ENCODE measurements at places on chromosomes 16 and 17.

GRCh38 chr16:79758615-79759346, 158.2 kb upstream of the MAF start:
- no peak overlapping the region for H3K4me3 ChIP-seq
- no peaks in the 10 kb centered on the region for H3K4me1 ChIP-seq
- H3K36me3 ChIP-seq: no peaks in the 10 kb centered on the region
- DNase-seq: no peak
- H3K27ac ChIP-seq: no peak overlapping the region

DNA sequence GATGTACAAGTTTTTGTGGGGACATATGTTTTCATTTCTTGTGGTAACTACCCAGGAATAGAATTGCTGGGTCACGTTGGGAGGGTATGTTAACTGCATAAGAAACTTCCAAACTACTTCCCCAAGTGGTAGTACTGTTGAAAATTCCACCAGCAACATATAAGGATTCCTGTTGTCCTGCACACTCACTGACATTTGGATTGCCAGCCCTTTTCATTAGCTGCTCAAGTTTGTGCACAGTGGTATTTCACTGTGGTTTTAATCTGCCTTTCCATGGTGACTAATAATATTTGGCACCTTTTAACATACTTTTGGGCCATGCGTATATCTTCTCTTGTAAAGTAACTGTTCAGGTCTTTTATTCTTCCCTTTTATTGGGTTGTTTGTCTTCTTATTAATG, 103.3 kb downstream of the GNAO1 start:
- no peaks in the 10 kb centered on the region for H3K36me3 ChIP-seq
- no peak for DNase-seq
- peaks cover 27% of the 10 kb centered on the region for H3K4me1 ChIP-seq

DNA sequence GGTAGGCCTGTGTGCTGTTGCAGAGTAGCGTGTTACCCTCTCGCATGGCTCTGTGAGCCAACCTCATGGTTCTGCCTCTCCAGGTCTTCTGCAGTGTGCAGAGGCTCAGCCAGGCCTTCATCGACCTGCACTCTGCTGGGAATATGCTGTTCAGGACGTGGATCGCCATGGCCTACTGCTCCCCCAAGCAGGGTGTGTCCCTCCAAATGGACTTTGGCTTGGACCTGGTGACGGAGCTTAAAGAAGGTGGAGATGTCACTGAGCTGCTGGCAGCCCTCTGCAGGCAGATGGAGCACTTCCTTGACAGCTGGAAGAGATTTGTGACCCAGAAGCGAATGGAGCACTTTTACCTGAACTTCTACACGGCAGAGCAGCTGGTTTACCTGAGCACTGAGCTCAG, 75.8 kb upstream of the ENDOV start:
- H3K4me1 ChIP-seq: no peaks in the 10 kb centered on the region
- DNase-seq: no peak
- H3K27me3 ChIP-seq: no peaks in the 10 kb centered on the region
- H3K4me3 ChIP-seq: peak overlapping the region; percentile 63
- H3K36me3 ChIP-seq: peaks cover 32% of the 10 kb centered on the region

DNA sequence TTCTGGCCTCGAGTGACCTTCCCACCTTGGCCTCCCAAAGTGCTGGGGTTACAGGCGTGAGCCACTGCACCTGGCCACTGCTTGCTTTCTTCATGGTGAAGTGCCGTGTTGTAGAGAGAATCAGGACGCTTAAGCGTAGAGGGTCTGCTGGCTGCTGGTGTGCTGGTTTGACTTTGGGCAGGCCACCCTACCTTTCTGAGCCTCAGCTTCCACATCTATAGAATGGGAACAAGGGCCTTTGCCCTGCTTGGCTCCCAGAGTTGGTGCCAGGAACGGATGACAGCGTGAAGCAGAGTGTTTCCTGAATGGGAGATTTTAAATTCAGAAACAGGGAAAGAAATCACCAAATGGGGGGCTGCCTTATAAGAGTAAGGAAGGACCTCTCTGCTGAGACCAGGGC, 60.9 kb downstream of the NKD1 start:
- H3K27me3 ChIP-seq: no peaks in the 10 kb centered on the region
- no peak overlapping the region for H3K27ac ChIP-seq
- no peak for DNase-seq

- peak overlapping the region; percentile 99 for H3K27ac ChIP-seq
- peaks cover 37% of the 10 kb centered on the region for H3K36me3 ChIP-seq
- H3K4me1 ChIP-seq: peaks cover 23% of the 10 kb centered on the region
- peak overlapping the region; percentile 42 for H3K4me3 ChIP-seq
- DNase-seq: no peak
- H3K27me3 ChIP-seq: no peaks in the 10 kb centered on the region
These were observed 4.4 kb downstream of the ZNF48 start for GRCh38 chr16:30399435-30400186.

- peaks cover 4% of the 10 kb centered on the region for H3K4me1 ChIP-seq
- H3K4me3 ChIP-seq: no peak overlapping the region
- peaks cover under 1% of the 10 kb centered on the region for H3K36me3 ChIP-seq
- DNase-seq: no peak
These were observed 7.3 kb downstream of the SYCE1L start for GRCh38 chr16:77206533-77206932.

GRCh38 chr16:3938843-3939624, 58.5 kb upstream of the CREBBP start:
- H3K27ac ChIP-seq: no peak overlapping the region
- H3K4me1 ChIP-seq: peaks cover 5% of the 10 kb centered on the region
- H3K27me3 ChIP-seq: peaks cover 3% of the 10 kb centered on the region

DNA sequence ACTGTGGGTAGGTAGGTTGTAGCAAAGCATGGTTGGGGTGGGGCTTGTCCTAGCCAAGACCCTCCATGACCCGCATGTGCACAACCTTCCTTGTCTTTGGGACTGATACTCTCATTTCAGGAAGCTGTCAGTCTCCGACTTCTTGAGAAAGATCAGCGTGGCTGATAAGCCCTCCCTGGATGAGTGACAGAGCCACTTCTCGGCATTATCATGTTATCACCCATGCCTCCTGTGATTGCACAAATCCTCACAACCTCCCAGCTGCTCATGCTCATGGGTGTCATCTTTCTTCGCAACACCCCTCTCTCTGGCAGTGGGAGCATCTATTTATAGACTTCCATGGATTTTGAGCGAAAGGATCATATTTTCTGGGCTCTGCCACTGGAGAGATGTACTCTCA, 314.2 kb downstream of the FOXL1 start:
- H3K4me1 ChIP-seq: peaks cover 7% of the 10 kb centered on the region
- peaks cover 11% of the 10 kb centered on the region for H3K27me3 ChIP-seq
- H3K36me3 ChIP-seq: no peaks in the 10 kb centered on the region
- no peak overlapping the region for H3K27ac ChIP-seq
- H3K4me3 ChIP-seq: no peak overlapping the region

- no peaks in the 10 kb centered on the region for H3K27me3 ChIP-seq
- H3K4me3 ChIP-seq: no peak overlapping the region
- DNase-seq: peak; percentile 46
- H3K4me1 ChIP-seq: no peaks in the 10 kb centered on the region
- H3K36me3 ChIP-seq: no peaks in the 10 kb centered on the region
These were observed 7.5 kb upstream of the TMEM170A start for GRCh38 chr16:75471723-75472633.

GRCh38 chr16:55033225-55034156, 102.8 kb downstream of the IRX5 start:
- DNase-seq: no peak
- no peaks in the 10 kb centered on the region for H3K4me1 ChIP-seq
- no peak overlapping the region for H3K27ac ChIP-seq
- H3K36me3 ChIP-seq: no peaks in the 10 kb centered on the region
- no peak overlapping the region for H3K4me3 ChIP-seq

DNA sequence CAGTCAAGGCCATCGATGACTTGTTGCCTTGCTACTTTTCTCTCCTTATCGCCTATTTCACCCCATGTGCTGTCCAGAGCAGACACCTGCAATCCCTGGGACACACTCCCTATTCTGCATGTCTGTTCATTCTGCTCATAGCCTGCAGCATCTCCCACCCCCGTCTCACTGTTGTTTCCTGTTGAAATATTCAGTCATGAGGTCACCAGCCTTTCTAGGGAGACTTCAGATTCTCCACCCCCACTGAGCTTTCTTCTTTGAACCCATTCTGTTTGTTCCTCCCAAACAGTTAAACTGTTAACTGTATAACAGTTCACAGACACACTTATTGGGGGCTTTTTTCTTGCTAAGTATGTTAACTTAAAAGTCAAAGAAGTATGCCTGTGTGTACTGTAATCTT, 94.4 kb downstream of the AATF start:
- DNase-seq: no peak
- H3K4me1 ChIP-seq: peaks cover 30% of the 10 kb centered on the region
- no peaks in the 10 kb centered on the region for H3K27me3 ChIP-seq
- H3K36me3 ChIP-seq: no peaks in the 10 kb centered on the region
- no peak overlapping the region for H3K27ac ChIP-seq
- H3K4me3 ChIP-seq: no peak overlapping the region

GRCh38 chr16:47643323-47644000, 182.3 kb downstream of the PHKB start:
- H3K36me3 ChIP-seq: peaks cover 2% of the 10 kb centered on the region
- no peak overlapping the region for H3K4me3 ChIP-seq
- DNase-seq: no peak
- H3K27ac ChIP-seq: no peak overlapping the region
- H3K4me1 ChIP-seq: no peaks in the 10 kb centered on the region

DNA sequence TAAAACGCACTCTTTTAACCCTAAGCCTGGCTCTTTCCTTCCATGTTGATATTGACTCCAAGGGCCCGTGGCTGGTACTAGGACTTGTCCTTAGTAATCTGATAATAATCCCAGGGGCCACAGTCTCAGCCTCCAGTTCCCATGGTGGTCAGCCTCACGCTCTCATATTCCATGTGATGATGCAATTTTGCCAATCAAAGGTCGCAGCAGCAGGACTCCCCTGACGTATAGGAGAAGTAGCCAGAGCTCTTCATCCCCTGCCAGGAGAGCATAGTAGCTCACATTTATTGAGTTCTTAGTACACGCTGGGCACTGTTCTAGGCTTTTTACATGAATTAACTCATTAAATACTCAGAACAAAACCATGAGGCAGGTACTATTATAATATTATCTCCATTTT, 42.4 kb downstream of the CD300LF start:
- no peaks in the 10 kb centered on the region for H3K4me1 ChIP-seq
- peaks cover 3% of the 10 kb centered on the region for H3K27me3 ChIP-seq
- H3K4me3 ChIP-seq: no peak overlapping the region
- H3K36me3 ChIP-seq: no peaks in the 10 kb centered on the region
- no peak overlapping the region for H3K27ac ChIP-seq

- no peak overlapping the region for H3K27ac ChIP-seq
- no peak for DNase-seq
- H3K4me3 ChIP-seq: no peak overlapping the region
- no peaks in the 10 kb centered on the region for H3K27me3 ChIP-seq
These were observed 157.7 kb downstream of the CCDC182 start for GRCh38 chr17:57587193-57587969.

DNA sequence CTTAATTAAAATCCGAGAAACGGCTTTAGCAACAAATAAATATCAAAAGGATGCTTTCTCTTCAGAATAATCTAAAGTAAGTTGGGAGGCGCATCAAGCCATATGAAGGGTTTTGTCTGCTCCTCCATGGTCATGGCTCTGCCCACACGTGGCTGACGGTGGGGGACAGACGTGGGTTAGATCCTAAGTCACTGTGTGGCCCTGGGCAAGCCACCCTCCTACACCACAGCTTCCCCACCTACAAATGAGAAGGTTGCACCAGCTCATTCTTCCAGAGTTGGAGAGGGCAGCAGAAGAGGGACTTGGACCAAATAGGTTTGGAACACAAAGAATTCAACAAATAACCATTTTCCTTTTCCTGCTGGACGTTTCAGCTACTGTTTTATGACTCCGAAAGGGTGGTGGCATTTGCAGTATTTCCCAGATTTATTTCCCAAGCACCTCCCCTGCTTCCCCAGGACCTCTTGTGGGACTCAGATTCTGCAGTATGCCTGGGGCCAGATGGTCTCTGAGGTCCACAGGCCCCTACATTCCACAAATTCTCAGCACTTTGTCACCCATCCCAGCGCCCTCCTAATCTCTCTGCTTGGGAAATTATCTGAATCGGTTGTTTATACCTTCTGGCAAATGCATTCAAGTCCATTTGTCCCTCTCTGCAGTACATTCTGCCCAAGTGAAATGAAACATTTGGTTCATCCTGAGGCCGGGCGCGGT, 17.8 kb downstream of the LRRC75A start:
- peak overlapping the region; percentile 9 for H3K27ac ChIP-seq
- H3K4me1 ChIP-seq: peaks cover 4% of the 10 kb centered on the region
- no peak overlapping the region for H3K4me3 ChIP-seq
- H3K27me3 ChIP-seq: no peaks in the 10 kb centered on the region
- DNase-seq: no peak
- H3K36me3 ChIP-seq: peaks cover 2% of the 10 kb centered on the region

- H3K4me1 ChIP-seq: no peaks in the 10 kb centered on the region
- H3K4me3 ChIP-seq: no peak overlapping the region
- H3K27ac ChIP-seq: no peak overlapping the region
- H3K27me3 ChIP-seq: no peaks in the 10 kb centered on the region
- DNase-seq: no peak
These were observed 72.9 kb upstream of the SMIM36 start for GRCh38 chr17:55584055-55584685.

- no peaks in the 10 kb centered on the region for H3K27me3 ChIP-seq
- H3K27ac ChIP-seq: no peak overlapping the region
- DNase-seq: no peak
- H3K36me3 ChIP-seq: no peaks in the 10 kb centered on the region
- H3K4me3 ChIP-seq: peak overlapping the region; percentile 88
- peaks cover 11% of the 10 kb centered on the region for H3K4me1 ChIP-seq
These were observed 1.6 kb downstream of the CMIP start for GRCh38 chr16:81445966-81446906.

GRCh38 chr16:22355487-22355908, 18.9 kb downstream of the CDR2 start:
- H3K4me1 ChIP-seq: peaks cover 4% of the 10 kb centered on the region
- DNase-seq: no peak
- no peaks in the 10 kb centered on the region for H3K27me3 ChIP-seq

DNA sequence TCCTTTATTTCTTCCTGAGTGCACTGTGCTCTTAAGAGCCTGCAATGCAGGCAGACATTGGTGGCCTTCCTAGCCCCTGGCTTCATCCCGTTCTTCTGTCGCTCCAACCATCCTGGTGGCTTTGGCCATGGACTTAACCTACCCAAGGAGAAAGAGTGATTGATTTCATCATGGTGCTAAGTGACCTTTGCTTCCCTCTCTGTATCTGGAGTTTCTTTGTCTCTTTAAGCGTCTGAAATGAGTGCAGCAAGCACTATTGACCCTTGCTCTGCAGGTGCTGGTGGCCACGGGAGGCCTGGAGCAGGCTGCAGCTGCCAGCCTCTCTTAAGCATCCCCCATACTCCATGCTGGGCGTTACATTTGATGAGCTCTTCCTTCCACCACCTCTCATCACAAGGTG, 60.5 kb downstream of the RAP1GAP2 start:
- peaks cover 13% of the 10 kb centered on the region for H3K4me1 ChIP-seq
- no peaks in the 10 kb centered on the region for H3K36me3 ChIP-seq
- H3K4me3 ChIP-seq: no peak overlapping the region
- DNase-seq: no peak

Measured in neuronal stem cell (in vitro differentiated cells).